Smooth muscle cell of the brain vasculature (primary cell): ENCODE measurements at places on chromosomes 4 and X.

DNA sequence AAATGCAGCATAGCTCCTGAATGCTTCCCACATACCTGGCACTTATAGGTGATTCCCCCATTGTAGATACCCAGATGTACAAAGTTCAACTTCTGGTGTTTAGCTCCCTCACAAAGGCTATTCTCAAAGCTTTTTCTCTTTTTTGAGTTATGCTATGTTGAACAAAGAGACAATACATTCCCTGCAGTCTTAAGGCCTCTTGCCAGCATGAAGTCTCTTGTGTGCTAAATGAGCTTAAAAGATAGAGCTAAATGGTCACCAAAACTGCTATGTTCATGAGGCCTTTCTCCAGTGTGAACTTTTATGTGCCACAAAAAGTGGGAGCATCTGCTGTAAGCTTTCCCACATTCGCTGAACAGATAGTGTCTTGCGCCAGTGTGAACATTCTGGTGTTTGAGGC lies 111.2 kb upstream of the TMEM47 start:
- no peak for DNase-seq

- no peak for DNase-seq
Measured at GRCh38 chr4:64821219-64821976, 412.1 kb upstream of the TECRL start.

DNA sequence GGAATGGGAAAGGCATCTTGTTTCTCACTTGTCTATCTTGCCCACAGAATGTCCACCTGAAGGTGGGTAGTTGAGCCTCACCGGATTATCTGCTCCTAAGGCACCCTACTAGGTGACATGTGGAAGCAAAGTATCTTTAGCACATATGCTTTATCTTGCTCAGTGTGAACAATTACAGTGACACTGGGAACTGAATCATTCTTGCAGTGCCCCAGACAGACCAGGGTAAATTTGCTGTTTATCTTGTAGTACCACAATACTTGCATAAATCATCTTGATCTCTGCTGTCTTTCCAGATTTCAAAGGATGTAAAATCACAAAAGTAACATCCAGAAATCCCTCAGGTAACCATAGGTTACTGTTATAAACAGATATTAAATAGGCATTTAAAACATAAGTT lies 930.0 kb upstream of the INTU start:
- no peak for DNase-seq

- no peak for DNase-seq
Measured at GRCh38 chr4:77931452-77932135, 69.0 kb downstream of the MRPL1 start.

- no peak for DNase-seq
Measured at GRCh38 chrX:116284400-116284799, 113.9 kb downstream of the AGTR2 start.

DNA sequence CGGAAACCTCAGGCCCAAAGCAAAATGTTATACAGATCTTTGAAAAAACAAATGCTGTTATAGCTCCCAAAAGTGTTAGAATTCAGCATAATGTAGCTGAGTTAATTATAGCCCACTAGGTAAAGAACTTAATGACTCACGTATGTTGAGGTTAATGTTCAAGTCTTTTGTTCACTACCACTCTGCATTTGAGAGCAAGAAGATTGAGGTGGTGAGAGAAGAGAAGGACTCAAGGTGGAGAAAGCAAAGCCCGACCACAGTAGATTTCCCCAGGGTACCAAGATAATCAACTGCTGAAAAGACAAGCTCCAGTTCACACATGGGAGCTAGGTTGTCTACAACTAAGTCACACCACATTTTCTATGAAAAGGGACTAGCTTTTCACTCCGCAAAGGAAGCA lies 480.2 kb downstream of the DTHD1 start:
- DNase-seq, result no peak

DNA sequence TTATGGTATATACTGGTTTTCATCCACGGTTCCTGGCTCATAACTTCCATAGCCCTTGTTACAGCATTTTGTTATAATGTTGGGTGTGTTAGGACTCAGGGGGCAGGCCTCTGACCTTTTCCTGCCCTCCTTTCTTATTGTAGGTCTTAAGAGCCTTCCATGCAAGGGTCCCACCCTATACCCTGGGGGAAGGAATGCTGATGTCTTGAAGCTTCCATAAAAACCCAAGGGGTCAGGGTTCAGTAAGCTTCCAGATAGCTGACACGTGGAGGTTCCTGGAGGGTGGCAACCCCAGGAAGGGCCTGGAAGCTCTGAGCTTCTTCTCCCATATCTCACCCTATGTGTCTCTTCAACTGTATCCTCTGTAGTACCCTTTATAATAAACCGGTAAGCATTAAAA lies 29.6 kb downstream of the ATP11C start:
- no peak for DNase-seq

DNA sequence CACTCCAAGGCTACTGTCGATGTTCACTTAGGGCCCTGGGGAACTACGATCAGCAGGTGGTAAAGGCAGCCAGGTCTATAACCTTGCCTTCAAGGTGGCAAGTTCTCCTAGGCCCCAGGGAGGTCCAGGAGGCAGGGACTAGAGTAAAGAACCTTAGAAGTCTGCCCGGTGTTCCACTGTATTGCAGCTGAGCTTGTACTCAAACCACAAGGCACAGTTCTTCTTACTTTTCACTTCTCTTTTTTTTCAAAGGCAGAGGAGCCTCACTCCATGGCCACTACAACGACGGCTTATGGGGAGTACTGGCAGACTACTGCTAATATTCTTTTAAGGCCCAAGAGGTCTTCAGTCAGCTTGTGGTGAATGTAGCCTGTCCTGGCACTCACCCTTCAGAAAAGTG lies 78.8 kb upstream of the GPR174 start:
- DNase-seq, result no peak

DNA sequence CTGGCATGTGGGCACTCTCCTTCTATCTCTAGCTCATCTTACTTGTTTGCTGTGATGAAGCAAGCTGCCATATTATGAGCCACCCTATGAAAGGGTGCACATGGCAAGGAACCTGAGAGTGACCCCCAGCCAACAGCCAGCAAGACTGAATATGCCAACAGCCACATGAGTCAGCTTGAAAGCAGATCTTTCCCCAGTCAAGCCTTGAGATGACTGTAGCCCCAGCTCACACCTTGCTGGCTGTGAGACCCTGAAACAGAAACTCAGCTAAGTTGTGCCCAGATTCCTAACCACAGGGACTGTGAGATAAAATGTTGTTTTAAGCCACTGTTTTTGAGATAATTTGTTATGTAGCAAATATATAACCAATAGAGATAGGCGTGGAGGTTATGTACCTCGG lies 36.2 kb downstream of the KDM5C start:
- no peak for DNase-seq

DNA sequence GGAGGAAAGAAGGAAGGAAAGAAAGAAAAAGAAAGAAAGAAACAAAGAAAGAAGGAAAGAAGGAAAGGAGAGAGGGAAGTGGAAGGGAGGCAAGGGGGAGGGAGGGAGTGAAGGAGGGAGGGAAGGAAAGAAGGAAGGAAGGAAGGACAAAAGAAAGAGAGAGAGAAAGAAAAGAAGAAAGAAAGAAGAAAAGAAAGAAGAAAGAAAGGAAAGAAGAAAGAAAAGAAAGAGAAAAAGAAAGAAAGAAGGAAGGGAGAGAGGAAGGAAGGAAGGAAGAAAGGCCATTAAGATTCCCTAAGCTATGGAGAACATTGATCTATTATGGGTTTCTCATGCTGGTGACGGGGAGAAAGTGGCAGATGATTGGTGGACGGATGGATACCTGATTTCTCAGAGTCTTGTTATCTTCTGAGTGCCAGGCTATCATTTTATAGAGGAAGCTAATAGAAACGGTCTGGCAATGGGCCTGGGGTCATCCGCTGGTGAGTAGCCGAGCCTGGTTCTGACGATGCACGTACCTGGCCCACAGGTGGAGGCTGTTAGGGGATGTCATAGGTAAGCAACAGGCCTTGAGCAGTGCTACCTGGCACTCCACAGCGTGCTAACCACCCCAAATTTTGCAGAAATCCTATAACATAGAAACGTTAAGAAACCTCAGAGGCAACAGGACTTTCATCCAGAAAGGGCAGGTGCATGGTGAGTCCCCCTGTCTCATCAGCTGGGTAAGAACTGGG lies 142.9 kb downstream of the SHOX start:
- no peak for DNase-seq
